ENCODE measurements at places on chromosomes 3 and 15.

DNA sequence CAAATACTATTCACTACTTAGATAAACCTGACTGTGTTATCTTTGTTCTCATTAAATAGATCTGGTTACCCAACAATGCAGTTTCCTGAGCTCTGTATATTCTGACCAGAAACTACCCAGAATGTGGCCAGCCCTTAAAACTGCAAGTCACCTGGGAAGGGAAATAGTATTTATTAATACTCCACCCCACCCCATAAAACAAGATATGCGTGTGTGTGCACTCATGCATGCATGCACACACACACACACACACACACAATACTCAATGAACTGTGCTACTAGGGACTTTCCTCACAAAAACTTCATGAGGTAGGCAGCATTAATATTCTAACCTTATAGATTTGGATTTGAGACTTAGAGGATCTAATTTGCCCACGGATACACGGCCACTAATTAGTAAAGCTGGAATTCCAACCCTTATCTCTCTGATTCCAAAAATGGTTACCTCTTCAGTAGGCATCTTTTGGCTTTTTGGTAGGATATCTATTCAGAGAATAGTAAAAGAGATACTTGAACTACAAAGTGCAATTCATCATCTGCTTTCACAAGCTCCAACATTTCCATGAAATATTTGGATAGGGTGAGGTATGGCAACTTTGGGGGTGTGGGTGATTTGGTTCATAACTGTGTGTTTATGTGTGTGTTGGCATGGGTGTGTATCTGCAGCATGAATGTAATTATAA, 197.0 kb upstream of the CFAP20DC start:
- no peak for DNase-seq

- DNase-seq, result no peak
These were observed 508.6 kb downstream of the SHQ1 start for GRCh38 chr3:72339670-72340030.

DNA sequence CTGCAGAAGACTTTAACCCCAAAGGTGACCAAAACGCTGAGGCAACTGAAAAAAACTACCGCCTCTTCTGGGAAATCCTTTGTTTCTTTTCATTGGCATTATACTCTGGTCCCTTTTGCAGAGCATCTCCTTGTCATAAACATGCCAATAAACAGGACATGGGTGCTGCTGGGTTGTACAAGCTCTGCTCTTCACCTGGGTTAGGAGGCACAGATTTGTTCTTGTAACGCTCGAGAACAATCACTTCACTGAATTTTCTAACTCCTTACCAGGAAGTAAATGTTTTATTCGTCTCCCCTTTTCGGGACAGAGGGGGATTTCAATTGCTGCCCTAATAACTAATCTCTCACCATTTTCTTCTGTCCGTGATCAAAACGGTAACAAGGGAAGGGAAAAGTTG, 1.3 kb downstream of the PLCH1 start:
- no peak for DNase-seq

GRCh38 chr3:152317956-152318355, 49.2 kb downstream of the MBNL1 start:
- no peak for DNase-seq

DNA sequence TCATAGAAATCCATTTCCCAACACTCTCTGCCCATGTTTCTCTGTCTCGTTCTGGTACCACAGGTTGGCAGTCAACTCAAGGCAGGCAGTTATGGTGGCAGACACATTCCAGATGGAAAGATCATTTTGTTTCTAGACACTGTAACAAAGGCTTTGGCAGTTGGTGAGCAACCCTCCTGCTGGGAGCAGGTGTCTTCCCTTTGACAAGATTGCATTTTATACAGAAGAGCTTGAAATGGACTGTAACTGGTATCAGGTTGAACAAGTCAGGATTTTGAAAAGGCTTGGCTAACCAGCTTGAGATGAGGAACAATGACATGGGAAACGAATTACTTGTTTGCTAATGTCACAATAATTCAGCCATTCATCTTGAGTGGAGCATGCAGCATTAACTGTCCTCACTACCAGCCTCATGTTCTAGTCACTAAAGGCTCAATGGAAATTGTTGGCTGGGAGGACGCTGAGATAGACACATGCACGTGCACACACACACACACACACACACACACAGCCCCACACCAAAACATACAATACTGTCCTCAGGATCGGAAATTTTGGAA, 170.0 kb downstream of the SEMA6D start:
- DNase-seq, result peak; percentile 14
